ENCODE measurements at places on chromosomes 12 and 14.

DNA sequence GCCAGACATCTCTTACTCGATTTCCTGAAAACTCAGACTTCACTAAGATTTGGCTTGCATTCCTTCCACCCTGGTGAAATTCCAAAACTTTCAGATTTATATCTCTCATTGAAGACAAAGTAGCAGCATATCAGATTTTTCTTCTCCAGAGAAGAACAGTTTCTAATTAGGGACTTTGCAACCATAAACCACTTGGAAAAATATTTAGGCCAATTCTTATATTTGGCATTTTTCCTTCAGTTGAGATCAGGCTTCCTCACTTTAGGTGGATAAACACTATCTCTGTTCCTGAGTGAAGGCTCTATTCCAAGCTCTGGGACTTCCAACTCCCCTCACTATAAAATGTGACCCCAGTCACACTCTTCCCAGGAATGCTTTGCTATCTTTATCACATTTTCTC lies 1434.3 kb upstream of the FLRT2 start:
- DNase-seq: no peak

DNA sequence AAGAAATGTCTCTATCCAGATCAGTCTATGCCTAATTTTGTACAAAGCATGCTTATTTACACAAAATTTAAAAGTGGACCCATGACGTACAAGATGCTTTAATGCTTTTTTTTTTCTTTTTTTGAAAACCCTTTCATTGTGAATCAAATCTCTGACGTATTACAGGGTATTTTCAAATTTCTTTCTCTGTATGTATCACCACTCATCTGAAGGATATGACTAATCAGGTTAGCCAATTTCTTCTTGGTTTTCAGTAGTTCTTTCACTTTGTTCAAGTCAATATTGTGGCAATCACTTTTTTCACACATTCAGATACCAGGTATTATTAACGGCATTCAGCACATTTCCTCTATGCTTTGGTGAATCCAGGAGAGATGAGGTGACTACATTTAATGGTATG lies 685.3 kb downstream of the TRHDE start:
- DNase-seq: no peak

DNA sequence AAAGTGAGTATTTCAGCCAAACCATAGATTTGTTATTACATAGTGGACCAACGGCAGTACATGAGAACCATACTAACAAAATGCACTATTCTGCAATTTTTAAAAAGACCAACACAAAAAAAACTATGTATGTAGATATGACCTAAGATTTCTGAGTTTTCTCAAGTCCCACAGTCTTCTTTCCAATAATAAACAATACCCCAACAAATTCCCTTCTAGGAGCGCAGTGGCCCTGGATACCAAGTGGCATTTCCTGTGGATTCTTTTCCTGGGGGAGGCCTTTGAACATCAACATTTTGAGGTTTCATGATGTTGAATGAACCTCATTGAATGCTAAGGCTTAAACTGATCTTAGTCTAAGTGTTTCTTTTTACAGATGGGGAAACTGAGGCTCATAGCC lies 210.5 kb downstream of the BCAT1 start:
- DNase-seq: no peak

GRCh38 chr14:92513204-92513965 lies at the start of gene RIN3:
RIN3 (plus strand) TSS chr14:92513781; CDS start chr14:92513933, 152 bp downstream.
- no peak for DNase-seq
